Inflammatory macrophage treated with lipopolysaccharide for 1 hour (primary cell): ENCODE measurements at places on chromosomes 12 and 14.

DNA sequence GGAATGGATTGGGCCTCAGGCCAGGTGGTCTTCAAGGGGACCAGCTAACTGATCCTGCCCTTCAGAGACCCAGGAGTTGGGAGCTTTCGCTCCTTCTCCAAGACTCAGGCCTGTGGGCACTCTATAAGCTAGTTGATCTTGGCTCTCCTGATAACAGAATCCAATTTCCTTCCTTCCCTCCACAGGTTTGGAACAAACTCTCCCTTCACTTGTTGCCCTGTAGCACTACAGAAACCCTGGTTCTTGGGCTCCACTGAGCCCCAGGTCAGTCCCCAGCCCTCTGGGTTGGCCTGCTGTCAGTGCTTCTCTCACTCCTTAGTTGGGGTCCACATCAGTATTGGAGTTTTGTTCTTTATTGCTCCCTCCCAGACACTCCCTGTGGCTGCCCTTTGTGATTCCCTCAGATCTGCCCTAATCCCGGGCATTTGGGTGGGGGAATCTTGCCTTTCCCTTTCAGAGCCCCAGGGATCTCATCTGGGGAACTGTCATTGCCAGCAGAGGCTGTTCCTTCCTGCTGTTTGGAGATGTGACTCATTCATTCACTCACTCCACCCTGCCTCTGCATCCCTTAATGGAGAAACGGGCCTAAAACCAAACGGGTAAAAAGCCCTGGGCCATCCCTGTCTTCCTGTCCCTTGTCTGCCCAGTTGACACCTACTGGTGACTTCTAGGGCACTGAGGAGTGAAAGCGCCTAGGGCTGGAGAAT, 4.4 kb upstream of the GPD1 start:
- no peak for DNase-seq

DNA sequence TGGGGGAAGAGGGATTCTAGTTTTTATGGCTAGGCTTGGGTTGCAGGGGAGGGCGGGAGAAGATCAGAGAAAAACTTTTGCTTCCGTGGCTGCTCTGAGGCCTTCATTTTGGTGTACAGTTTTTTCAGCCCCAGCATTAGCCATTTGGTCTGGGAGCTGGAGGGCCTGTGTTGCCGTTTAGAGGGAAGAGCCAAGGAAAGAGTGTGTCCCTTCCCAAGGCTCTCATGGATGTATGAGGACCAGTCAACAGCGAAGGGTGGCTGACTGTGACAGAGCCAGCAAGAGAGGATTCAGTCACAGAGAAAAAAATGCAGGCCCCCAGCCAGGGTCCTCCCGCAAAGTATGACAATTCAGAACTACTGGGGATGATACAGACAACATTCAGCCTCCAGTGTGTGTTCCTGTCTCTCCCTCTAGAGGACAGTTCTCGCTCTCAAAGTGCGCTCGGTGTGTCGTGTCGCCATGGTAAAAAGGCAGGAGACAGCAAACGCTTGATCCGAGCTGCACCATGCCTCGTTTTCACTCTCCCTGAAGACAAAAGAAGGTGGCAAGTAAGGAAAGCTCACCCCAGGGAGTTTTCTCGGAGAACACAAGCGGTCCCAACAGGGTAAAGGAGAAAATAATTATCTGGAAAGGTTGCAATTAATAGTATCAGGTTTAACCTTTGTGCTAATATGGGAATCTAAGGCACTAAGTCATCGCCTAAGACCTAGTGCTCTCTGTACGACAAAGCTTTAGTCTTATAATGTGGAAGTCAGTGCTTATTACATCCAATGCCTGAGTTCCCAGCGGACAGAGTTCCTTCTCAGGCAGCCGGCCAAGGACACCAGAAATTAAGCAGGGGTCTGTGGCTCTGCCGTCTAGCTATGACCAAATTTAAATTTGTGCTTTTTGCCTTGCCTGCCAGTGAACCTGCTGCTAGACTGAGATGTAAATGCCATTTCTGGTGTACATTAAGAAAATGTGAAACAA, 157.3 kb upstream of the PLXNC1 start:
- no peak for DNase-seq

DNA sequence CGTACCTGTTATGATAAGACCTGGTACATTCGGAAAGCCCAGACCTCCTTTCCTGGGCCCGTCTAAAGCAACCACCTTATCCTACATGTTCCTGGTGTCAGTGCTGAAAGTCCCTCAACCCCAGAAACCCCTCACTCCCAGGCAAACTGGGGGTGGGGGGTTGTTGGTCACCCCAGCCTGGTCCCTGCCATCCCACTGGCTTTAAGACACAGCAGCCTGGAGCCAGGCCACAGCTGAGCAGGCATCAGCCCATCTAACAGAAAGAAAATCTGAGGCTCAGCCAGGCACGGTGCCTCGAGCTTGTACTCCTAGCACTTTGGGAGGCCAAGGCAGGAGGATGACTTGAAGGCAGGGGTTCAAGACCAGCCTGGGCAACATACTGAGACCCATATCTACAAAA, 4.5 kb downstream of the SELPLG start:
- DNase-seq: no peak

DNA sequence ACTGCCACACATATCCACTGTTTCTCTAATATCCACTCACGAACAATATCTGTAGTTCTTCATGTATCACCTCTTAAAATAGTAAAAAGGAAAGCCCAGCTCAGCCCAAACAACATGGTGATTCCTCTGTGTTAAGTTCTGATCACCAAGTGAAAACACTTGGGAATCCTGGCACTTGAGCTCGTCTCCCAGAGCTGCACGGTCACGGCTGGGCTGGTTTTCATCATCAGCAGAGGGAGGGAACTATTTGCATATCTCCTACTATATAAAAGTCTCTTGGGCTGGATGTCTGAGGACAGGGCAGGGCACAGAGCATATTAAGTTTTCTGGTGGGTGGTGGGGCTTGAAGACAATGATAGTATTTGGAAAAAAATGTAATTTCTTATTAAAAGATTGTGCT, 870.6 kb downstream of the TMEM121 start:
- DNase-seq: no peak

- DNase-seq: no peak
Measured at GRCh38 chr14:80605536-80605935, 336.0 kb downstream of the CEP128 start.

- DNase-seq: no peak
Measured at GRCh38 chr12:52876372-52876771, 27.6 kb upstream of the KRT78 start.

- no peak for DNase-seq
Measured at GRCh38 chr14:100056964-100057795, 8.0 kb upstream of the EVL start.

GRCh38 chr12:40668099-40668529, 24.1 kb upstream of the CNTN1 start:
- no peak for DNase-seq

- peak; percentile 66 for DNase-seq
Measured at GRCh38 chr12:26845057-26845666, 12.2 kb upstream of the ITPR2 start.

DNA sequence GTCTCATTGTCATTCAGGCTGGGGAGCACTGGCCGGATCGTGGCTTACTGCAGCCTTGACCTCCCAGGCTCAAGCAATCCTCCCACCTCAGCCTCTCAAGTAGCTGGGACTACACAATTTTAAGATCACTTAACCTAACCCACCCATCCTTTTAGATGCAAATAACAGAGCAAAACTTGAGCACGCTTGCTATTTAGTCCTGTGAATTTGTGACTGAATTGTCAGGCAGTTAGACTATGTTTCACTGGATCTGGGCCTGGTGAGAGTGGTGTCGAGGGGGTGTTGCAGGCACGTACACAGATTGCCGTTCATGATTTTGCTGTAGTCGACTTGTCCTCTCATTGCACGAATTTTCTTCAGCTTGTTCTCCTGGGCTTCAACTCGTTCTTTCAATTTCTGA, 38.2 kb downstream of the ZFYVE21 start:
- DNase-seq: no peak

DNA sequence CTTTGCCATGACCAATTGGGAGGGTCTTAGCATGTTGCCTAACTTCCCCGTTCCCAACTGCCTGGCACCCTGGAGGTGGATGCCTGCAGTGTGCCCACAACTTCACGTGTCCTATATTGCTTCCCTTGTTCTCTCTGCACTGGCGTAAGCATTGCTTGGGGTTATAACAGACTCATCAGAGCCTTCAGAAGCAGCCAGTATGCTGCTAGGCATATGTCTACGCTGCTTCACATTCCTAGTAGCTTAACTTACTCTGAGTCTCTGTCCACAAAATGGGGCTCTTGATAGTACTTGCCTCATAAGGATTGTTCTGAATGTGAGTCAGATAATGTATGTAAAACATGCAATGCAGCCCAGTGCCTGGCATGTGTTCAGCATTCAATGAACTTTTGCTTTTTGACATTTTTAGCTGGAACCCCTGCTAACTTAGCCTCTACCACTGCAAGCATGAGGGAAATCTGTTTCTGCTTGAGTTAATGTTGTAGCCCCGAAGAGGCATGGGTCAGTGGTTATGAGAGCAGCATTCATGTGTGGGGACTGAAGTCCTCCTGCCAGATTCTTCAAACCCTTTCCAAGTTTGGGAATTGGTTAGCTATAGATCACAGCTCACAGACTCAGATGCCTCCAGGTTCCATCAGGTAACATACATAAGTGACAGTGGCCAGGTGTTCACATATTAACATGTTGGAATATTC, 2.8 kb downstream of the SLC5A8 start:
- no peak for DNase-seq

GRCh38 chr12:38157274-38157932, 159.2 kb upstream of the ALG10B start:
- DNase-seq: no peak

- DNase-seq: no peak
Measured at GRCh38 chr12:53289891-53290290, 5.5 kb upstream of the PFDN5 start.

DNA sequence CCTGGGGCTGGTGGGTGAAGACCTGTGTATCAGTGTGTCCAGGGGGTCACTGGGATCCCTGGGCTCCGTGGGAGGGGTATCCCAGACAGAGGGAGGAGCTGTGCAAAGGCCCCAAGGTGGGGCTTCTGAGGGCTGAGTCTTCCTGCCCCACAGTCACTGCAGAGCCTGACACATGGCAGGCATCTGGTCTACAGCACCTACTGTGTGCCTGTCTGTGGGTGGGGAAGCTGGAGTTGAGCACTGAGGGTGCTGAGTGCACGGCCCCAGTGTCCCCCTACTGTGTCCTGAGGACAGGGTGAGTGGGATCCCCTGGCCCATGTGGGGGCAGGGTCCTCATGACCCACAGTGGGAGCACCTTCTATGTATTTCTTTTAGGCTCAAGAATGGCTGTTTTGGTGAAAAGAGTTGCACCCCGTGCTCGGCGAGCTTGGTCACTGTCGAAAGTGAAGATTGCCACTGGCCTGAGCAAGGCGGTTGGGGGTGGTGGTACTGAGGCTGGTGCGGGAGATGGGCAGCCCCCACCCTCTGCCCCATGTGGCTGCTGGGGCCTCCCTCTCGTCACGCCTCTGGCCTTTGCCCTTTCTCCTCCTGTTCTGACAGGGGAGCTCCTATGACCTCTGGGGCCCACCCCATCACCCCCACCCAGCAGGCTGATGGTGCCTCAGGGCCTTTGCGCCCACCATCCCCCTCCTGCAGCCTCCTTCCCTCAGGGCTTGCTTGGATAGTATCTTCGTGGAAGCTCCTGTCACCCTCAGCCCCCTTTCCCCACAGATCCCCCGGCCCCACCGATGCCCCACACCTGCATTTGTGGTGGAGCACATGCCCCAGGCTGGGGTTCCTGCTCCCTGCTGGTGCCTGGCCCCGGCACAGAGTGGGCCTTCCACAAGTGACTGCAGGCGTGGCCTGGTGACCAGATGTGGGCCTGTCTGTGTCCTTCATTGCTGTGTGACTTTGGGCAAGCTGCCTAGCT, 55.8 kb downstream of the BEGAIN start:
- DNase-seq: no peak

DNA sequence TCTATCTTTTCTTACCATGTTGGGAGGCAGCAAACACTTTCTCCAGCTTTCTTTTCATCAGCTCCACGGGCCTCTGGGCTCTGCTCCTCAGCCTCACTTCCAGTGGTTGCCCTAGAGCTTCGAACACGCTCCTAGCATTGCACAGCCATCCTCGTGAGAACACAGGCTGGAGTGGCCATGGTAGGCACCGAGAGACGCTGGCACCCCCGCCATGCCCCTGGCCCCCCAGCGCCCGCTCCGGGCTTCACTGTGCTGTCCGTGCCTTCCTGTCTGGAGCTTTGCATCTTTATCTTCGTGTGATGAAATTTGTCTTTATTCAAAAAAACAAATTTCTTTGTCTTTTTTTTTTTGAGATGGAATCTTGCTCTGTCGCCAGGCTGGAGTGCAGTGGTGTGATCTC, 352.2 kb downstream of the TMEM121 start:
- DNase-seq: no peak

DNA sequence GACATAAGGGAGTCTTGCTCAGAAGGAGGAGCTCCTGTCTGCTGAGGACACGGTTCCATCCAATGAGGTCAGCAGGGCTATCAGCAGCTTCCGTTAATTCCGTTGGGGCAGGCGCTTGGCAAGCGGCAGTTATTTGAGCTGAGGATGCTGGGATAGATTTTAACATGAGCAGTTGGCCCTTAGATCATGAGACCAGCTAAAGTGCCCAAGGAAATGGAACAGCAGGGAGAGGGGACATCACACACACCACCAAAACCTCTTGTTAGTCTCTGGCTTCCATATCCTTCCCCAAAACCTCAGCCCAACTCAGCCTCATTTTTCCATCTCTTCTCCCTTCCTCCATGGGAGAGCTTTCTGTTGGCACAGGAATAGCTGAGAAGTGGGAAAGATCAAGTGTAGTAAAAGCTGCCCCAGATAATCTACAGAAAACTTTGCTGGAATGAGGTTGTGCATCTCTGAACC, 138.7 kb upstream of the PZP start:
- no peak for DNase-seq

GRCh38 chr14:99138999-99139865, 132.8 kb downstream of the BCL11B start:
- no peak for DNase-seq

DNA sequence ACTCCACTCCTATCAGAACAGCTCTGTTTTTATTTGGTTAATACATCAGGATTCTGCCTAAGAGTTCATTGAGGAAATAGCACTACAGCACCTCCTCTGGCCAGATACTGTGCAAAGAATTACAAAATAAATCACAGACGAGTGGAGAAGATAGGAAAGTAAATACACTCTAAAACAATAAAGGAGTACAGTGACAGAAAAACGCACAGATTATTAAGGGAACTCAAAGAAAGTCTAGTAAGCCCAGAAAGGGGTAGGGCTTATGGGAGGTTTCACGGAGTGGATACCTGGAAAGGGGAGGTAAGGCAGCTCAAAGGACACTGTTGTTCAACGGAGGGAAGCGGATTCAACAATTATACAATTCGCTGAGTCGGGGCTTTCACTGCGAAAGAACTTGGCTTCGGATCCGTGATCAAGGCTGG, 5.5 kb downstream of the OR10AD1 start:
- peak; percentile 34 for DNase-seq
